ENCODE measurements at places on chromosomes 3 and 15.

DNA sequence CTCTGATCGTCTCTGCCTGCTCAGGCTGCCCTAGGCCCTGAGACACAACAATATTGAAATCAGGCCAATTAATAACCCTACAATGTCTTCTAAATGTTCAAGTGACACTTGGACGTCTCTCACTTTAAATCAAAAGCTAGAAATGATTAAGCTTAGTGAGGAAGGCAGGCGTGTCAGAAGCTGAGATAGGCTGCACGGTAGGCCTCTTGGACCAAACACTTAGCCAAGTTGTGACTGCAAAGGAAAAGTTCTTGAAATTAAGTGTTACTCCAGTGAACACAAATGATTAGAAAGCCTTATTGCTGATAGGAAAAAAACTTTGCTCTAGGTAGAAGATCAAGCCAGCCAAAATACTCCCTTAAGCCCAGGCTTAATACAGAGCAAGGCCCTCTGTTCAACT, 2.2 kb downstream of the HPS3 start:
- DNase-seq = no peak

GRCh38 chr15:101255051-101255395, 3.2 kb upstream of the CHSY1 start:
- no peak for DNase-seq

- DNase-seq = no peak
Observed at GRCh38 chr3:28601291-28601690, 252.7 kb upstream of the AZI2 start.

- no peak for DNase-seq
Observed at GRCh38 chr3:62095756-62096155, 277.6 kb downstream of the FEZF2 start.

DNA sequence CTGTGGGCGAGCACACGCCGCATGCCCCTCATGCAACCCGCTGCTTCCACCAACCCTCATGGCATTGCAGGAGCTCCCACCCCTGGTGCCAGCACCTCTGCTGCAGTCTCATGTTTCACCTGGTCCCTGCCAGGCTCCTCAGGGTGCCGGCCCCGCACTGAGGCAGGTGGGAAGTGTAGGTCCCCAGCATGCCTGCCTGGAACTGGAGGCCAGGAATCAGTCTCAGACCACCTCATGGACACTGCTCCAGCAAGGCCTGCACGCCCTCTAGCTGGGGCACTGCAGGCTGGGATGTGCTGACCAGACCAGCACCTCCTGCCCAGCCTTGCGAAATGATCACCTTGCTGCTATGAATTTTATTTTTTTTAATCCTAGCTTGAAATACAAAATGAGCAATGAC, 39.1 kb downstream of the OCA2 start:
- no peak for DNase-seq

DNA sequence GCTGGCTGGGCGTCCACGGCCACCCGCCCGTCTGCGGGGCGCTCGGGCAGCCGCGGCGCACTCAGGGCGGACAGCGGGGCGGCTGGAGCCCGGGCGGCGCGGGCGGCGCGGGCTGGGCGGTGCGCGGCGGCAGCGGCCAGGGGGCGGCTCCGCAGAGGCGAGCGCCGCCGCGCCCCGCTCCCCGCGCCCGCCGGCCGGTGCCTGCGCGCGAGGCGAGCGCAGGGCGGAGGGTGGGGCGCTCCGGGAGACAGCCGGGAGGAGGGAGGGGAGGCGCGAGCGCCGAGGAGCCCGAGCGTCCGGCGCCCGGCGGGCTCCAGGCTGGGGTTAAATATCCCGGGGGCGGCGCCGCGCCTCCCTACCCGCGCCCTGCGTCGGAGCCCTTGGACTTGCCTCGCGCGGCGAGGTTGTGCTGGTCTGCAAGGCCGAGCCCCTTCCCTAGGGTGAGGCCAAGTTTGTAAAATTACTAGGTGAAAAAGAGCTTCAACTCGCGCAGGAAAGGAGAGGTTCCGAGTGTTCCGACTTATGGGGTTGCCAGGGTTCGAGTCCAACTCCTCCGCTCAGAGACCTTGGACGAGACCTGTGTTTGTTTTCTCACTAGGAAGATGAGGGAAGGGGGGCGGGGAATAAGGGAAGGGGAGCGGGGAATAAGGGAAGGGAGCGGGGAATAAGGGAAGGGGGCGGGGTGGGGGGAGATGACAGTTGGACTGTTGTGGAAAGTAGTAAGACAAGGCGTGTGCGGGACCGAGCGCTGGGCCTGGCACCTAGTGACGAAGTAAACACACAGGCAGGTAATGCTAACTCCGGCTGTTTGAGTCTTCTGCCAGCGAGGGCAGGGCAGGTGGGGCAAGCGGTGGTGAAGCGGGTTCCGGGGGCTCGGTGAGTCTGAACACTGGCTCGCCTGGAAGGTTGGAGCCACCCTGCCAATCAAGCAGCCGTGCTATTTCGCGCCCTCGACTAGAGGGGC, at the start of gene TNFAIP8L3:
Gene TNFAIP8L3 (minus strand): TSS at position 301 of the 964 bp plus-strand sequence. CDS start 311 bp downstream, outside the sequence.
- DNase-seq = no peak

GRCh38 chr15:41564960-41565502, 6.0 kb downstream of the TYRO3 start:
- no peak for DNase-seq

DNA sequence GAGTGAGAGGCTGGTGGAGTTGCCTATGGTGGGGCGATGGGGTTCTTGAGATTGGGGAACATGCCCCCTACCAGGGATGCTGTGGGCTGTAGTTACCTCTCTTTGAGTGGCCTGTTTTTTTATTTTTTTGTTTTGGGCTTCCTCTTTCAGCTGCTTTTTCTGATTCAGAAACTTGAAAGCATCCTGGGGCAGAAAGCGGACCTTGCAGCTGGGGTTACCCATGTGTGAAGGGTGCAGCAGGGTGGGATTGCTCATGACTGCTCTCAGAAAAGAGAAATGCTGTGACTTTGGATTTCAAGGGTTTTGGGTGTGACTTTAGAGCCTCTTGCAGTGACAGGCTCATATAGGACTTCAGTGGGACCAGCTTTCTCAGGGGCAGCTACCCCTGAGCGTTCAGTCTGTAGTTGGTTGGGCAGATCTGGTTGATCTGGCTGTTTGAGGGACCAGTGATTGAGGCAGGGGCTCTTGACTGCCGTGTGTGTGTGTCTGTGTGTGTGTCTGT, 1.8 kb downstream of the LIMD1 start:
- no peak for DNase-seq

- no peak for DNase-seq
Observed at GRCh38 chr3:151183265-151183671, 19.7 kb downstream of the GPR171 start.

DNA sequence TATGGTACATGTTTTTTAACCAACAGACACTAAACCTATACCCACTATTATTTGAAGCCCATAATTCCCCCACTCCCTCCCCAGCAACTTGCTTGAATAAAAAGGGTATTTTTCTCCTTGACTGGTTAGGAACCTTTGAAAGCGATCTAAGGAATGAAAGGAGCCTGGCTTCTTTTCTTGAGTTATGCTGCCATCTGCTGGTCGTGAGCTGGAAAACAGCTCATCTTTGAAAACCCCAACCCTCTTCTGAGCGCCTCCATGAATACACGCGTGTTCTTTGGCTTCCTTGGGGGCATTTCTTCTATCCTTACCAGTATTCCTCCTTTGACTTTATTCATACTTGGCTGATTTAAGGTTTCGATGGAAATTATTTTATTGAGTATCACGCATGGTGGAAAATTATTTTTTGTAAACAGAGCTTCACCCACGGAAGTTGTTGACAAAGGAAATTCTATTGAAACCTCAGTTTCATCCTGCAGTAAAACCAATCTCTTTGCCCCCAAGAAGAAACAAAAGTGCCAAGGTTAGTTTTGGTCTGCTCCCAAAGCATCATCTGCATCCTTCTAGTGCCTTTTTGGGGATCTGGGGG, 171.6 kb downstream of the SV2B start:
- peak; percentile 82 for DNase-seq

DNA sequence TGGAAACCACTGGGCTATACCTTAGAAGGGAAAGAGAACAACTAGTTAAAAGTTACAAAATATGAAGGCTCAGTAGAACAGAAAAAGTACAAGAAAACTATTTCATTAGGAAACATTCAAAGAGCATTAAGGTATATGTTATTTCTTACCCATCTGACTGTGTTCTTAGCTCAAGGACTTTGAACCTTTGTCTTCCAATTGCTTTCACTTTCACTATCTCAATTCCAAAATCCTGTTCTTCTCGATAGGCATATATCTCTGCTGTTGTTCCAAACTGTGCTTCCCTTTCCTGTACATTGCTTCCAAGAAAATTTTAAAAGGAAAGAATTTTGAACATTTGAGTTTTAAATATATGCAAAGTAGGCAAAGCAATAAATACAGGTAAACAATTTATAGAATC, 6.9 kb downstream of the CRBN start:
- DNase-seq = no peak

DNA sequence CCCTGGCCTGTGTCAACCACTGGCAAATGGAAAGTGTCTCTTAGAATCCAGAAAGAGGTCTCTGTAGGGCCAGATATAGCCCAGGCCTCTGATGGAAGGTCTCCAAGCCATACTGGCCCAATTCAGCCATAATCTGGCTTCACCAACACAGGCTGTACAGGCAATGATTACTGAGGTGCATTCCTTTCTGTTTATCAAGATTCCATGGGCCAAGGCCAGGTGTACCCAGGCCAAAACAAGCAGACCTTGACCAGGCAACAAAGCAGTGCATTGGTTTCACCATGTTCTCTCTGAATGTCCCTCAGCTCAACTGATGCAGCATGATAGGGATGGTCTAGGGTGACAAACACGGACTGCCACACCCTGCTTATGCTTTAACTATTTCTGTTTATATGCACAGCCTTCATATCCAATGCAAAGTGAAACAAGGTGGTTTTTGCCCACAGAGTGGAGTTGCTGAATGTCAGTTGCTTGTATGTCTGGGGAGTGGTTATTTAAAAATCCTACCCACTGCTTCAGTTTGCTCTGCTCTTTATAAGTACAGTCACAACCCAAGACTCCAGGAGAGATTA, 25.2 kb downstream of the CCNL1 start:
- DNase-seq = no peak

DNA sequence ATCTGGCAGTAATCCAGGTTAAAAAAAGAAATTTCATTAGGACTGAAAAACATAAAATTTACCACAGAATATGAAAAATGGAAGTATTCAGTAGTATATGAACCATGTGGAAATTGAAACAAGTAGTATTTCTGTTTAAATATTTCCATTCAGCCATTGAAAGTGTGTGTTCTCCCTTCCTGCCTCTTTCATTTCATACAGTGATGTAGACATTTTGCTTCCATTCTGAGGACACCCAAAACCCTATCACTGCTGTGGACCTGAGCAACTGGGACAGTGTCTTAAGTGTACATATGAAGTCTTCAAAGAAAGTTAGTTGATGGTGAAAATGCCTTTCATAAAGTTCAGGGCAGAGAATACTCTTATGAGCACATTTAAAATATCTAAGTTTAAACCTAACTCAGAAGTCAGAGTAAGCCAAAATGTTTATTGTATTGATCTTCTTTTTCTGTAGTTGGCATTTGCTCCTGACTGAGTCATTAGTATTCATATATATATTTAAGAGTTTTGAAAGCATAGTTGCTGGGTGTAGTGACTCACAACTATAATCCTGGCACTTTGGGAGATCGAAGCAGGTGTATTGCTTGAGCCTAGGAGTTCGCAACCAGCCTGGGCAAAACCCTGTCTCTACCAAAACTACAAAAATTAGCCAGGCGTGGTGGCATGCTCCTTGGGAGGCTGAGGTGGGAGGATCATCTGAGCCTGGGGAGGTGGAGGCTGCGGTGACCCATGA, 198.8 kb downstream of the KLHL25 start:
- DNase-seq = no peak

DNA sequence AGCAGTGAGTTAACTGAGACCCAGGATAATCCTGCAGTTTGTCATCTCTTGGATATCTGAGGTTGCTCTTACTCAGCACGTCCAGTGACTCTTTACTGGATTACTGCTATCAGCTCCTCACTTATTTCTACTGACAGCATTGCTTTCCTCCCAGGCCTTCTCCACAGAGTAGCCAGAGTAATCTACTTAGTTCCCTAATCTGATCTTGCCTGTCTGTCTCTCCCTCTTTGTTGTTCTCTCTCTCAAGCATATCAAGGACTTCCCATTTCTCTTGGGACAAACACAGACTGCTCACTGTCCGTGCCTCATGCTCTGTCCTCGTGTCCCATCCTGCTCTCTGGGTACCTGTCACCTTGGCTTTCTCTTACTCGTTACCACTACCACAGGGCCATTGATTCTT, 376.2 kb downstream of the FEZF2 start:
- no peak for DNase-seq

DNA sequence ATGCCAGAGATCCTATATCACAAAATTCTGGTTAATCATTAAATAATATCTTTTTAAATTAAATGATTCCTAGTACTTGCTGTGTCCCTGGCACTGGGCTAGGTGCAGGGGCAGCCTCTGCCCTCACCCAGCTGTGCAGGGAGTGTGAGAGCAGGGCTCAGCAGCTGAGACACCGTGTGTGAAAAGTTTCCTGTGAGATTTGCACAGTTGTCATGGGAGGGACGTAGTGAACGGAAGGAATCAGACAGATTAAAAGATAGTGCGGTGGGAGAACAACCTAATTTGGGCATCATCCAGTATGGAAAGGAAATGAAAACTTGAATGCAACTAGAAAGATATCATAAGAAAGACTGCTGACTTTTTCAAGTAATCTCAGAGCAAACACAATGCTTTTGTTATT, 204.1 kb downstream of the SSR3 start:
- DNase-seq = no peak

- peak; percentile 7 for DNase-seq
Observed at GRCh38 chr3:59185591-59186369, 136.0 kb upstream of the CFAP20DC start.

DNA sequence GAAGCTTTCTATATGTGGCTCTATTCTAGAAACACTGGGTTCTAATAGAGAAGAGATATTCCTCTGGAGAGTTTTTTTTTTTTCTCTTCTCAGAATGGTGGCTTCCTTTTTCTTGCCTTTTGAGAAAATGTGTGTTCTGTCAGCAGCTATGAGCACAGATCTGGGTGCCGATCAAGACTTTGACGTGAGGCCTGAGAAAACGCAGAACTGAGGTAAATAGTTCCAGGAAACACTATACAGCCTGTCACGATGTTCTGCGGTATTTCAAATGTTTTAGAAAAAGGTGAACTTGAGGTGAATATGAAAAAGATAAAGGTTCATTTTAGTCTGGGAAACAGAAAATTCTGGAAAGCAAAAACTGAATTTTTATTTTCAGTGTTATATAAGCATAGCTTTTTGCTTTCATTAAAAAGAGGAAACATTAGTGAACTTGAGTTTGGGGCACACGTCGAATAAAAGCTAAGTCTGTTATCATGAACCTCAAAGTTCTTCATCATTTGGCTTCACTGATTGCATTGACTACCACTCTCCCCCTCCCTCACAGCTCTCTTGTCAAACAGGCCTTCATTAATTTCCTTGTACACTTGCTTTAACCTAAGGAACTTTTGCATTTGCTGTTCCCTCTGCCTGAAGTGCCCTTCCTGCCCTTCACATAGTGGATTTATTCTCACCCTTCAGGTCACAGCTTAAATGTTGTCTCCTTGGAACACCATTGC, 265.1 kb downstream of the NFKBIZ start:
- DNase-seq = no peak

DNA sequence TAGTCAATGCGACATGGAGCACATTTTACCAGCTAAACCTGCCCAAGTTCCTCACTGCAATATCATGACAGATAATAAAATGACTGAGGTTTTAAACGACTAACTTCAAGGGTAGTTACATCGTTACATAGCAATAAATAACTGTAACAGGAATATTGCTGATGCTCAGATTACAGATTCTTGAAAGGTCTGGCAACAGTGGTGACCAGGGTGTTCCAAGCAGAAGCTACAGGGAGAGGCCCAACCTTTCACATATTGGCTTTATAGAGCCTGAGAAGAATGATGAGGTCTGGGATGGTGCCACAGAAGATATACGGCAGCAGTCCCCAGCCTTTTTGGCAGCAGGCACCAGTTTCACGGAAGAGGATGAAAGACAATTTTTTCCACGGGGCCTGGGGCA, 51.1 kb upstream of the CSPG5 start:
- DNase-seq = no peak

All from choroid plexus epithelial cell (primary cell).